Activated CD4-positive, alpha-beta T cell treated with anti-CD3 and anti-CD28 coated beads, Interleukin-2, amount 50 U/mL, for 24 hours (primary cell): ENCODE measurements at places on chromosomes 11 and 22.
A peak's percentile ranks its signal among the peaks of the same experiment; 100 is the strongest.

- no peak for DNase-seq
Observed at GRCh38 chr11:133104009-133104744, 428.1 kb downstream of the OPCML start.

- no peak for DNase-seq
Observed at GRCh38 chr11:36311926-36312595, 16.0 kb downstream of the PRR5L start.

DNA sequence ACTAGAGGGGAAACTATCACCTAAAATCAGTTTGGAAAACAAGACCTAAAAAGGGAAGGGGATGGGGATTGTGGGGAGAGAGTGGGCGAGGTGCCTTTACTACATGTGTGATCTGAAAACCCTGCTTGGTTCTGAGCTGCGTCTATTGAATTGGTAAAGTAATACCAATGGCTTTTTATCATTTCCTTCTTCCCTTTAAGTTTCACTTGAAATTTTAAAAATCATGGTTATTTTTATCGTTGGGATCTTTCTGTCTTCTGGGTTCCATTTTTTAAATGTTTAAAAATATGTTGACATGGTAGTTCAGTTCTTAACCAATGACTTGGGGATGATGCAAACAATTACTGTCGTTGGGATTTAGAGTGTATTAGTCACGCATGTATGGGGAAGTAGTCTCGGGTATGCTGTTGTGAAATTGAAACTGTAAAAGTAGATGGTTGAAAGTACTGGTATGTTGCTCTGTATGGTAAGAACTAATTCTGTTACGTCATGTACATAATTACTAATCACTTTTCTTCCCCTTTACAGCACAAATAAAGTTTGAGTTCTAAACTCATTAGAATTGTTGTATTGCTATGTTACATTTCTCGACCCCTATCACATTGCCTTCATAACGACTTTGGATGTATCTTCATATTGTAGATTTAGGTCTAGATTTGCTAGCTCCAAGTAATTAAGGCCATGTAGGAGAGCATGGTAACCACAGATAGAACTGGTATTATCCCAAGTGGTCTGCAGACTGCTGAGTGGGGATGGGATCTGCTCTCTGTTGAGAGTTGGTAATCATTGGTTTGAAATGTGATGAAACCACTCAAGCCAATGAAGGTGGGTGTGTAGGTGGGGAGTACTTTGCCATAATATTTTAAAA lies 3.6 kb downstream of the NEAT1 start:
- no peak for DNase-seq

DNA sequence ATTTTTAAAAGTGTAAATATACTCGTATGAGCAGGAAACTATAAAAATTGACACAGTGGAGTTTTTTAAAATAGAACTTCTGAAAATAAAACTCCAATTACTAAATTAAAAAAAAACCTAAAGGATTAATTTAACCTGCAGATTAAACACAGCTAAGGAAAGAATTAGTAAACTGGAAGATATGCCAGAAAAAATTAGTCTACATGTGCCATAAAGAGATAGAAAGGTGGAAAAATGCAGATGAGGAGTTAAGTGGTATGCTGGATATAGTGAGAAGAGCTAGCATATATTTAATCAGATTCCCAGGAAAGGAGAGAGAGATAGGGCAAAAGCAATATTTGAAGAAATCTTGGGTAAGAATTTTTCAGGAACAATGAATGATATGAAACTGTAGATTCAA lies 315.8 kb upstream of the CADM1 start:
- DNase-seq, result no peak

- no peak for DNase-seq
Observed at GRCh38 chr11:18013790-18014507, 1.1 kb upstream of the SERGEF start.

- DNase-seq, result no peak
Observed at GRCh38 chr11:64850979-64851567, 6.6 kb upstream of the CDC42BPG start.

DNA sequence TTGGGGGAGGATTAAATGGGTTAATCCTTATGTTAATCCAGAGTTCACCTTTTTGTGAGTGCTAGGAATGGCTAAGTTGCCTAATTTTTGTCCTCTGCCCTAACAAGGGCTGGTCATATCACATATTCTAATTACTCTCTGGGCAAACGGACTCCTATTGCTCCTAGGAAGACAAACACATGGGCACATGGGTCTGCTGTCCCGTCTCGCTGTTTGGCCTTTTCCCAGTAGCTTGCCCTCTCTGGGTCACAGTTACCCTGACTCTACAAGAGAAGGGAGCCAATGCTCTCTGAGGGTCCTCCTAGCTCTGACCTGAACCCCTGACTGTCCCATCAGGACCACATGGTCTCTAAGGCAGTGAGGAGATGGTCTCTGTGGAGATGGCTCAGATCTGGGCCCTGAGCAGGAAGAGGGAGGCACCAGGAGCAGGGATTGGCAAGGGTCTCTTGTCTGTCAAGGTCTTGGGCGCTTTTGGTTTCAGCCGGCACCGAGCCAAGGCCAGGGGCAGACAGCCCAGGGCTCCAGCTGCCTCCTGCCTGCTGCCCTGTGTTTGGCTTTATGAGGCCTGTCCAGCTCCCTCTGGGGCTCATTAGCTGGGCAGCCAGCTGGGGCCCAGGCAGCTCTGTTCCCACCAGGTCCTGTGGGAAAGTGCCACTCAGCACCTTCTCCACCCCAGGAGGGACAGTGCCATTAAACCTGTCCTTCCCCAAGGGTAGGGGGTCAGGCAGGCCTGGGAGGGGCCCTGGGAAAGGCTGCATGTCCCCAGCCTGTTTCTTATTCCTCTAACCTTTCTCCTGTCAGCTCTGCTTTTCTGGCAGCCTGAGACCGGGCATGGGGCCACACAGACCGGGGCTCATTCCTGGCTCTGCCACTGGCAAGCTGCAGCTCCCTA lies 559.9 kb downstream of the MN1 start:
- DNase-seq, result no peak

DNA sequence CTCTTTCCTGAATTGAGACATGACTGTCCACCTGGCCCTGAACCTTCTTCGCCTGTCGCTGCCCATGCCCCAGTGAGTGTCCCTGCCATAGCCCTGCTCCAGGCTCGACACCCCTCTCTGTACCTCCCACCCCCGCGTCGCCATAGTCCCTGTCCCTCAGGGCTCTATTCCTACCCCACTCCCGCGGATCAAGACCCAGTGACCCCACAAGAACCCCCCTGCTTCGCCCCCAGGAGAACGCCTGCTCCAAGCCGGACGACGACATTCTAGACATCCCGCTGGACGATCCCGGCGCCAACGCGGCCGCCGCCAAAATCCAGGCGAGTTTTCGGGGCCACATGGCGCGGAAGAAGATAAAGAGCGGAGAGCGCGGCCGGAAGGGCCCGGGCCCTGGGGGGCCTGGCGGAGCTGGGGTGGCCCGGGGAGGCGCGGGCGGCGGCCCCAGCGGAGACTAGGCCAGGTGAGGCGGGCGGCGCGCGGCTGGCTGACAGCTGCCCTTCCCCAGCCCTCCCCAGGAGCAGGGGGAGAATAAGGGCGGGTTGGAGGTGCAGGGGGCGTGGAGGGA lies 5.6 kb downstream of the NRGN start:
- DNase-seq, result no peak

DNA sequence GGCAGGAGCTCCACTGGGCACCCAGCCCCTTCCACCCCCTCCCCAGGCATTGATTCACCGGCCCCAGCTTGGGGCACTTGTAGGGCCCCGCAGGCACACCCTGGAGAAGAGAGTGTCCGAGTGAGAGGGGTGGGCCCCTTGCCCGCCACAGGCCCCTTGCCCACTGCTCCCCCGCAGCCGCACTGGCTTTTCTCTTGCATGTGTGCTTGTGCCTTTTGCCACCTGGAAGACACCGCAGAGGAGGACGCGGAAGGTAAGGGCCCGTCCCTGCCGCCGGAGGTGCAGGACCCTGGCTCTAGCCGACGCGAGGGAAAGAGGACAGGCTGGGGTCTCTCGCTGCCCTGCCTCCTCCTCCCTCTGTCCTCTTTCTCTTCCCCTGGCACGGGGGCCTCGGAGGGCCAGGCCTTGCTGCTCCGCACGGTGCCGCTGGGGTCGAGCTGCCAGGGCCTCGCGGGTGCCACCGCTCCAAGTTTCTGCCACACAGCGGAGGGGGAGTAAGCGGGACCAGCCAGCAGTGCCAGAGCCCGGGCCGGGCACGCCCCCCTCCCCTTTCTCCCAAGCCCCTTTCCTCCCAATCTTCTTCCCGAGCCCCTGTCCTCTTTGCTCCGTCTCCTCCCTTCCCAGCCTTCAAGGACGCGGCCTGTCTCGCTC lies 9.5 kb downstream of the TNNT3 start:
- DNase-seq, result no peak

- no peak for DNase-seq
Observed at GRCh38 chr11:57639321-57640067, 10.2 kb downstream of the YPEL4 start.

GRCh38 chr22:39651053-39651996 lies 80.8 kb downstream of the CACNA1I start:
- DNase-seq, result no peak

GRCh38 chr22:39388261-39389011 lies 11.1 kb upstream of the TAB1 start:
- DNase-seq, result peak; percentile 53

- peak; percentile 27 for DNase-seq
Observed at GRCh38 chr11:44950625-44951476, at the start of gene TP53I11. TSS of gene TP53I11 (minus strand) at chr11:44950883. CDS start at chr11:44938335, 12,548 bp downstream.

GRCh38 chr11:114282488-114282887 lies 13.7 kb upstream of the NNMT start:
- no peak for DNase-seq

DNA sequence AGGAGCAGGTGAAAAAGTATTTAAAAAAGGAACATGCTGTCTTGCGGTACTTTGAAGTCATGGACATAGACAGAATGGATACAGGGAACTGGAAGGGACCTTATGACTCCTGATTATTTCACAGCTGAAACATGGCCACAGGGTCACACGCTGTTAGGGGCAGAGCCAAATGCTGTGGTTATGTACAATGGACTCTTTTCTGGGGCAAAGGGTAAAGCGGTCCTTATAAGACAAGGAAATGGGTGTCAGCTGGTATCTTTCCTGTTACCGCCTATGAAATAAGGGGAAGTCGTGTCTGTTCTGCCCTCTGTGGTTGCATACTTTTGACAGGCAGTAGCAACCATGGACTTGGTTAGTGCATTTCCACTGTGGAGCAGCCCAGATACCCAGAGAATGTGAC lies 12.8 kb upstream of the ST14 start:
- no peak for DNase-seq

GRCh38 chr11:2140411-2141400 lies 1.5 kb upstream of the IGF2 start:
- DNase-seq, result no peak
